Suprapubic skin (tissue), 4 donors: ENCODE measurements at places on chromosomes 5 and 9. TPM values are rescaled to one million over a fixed set of nuclear protein-coding genes. Genes with fewer than 3 reads are reported as not detected.

PCDHB6 gene
- not detected for total RNA-seq

PCDHGA10 gene
- 23.6 TPM for total RNA-seq

DNA sequence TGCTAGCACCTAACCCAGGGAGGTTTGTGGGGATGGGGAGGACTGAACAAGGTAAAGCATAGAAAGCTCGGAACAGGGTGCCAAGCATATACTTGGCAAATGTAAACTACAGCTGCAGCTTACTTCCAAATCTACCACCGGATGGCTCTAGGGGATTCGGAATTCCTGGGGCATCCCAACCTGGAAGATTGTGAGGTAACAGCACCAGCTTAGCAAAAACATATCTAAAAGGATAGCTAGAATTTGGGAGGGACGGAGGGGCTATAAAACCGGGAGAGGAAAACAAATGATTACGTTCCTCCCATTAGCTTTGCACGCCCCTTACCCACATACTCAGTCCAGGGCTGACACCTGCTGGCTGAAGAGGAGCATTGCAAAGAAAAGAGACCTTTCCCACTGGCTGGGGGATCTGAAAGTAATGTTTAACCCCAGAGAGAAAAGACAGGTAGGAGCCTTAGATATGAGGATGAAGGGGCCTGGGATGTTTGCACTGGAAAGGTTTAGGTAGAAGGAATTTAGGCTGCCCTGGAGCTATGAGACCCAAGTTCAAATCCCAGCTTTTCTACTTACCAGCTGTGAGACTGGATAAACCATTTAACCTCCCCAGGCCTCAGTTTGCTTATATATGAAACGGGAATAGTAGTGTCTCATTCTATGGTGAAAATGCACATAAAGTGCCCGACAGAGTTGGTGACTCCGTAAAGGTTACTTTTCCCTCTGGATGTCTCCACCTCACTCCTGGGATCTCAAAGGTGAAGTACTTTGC lies 73.6 kb downstream of the FAM114A2 start:
- no peak for DNase-seq

GRCh38 chr9:128824911-128825310 lies 4.7 kb downstream of the SPOUT1 start:
- DNase-seq, result no peak

DNA sequence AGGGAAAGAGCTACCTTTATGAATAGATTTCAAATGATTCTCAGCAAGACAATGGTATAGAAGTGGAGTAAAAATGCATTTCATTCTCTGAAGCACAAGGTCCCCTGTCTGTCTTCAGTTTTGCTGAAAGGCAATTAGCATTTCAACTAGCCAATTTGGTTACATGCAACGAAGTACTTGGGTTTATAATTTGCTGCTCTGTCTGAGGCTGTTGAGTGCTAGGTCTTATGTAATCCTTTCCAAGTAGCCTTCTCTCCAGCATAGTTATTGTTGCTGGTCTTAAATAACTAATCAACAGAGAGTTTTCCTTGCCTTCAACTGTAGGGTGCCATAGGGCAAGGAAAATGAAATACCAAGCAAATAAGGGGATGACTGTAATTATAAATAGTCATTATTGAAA lies 4.5 kb downstream of the ADGRV1 start:
- no peak for DNase-seq

- no peak for DNase-seq
Measured at GRCh38 chr9:111961575-111961974, 65.0 kb downstream of the UGCG start.

DNA sequence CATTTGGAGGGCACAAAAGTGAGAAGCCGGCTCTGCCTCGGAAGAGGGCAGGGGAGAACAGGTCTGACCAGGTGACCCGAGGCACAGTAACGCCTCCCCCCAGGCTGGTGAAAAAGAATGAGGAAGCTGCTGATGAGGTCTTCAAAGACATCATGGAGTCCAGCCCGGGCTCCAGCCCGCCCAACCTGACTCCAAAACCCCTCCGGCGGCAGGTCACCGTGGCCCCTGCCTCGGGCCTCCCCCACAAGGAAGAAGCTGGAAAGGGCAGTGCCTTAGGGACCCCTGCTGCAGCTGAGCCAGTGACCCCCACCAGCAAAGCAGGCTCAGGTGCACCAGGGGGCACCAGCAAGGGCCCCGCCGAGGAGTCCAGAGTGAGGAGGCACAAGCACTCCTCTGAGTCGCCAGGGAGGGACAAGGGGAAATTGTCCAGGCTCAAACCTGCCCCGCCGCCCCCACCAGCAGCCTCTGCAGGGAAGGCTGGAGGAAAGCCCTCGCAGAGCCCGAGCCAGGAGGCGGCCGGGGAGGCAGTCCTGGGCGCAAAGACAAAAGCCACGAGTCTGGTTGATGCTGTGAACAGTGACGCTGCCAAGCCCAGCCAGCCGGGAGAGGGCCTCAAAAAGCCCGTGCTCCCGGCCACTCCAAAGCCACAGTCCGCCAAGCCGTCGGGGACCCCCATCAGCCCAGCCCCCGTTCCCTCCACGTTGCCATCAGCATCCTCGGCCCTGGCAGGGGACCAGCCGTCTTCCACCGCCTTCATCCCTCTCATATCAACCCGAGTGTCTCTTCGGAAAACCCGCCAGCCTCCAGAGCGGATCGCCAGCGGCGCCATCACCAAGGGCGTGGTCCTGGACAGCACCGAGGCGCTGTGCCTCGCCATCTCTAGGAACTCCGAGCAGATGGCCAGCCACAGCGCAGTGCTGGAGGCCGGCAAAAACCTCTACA lies 11.8 kb downstream of the QRFP start:
- no peak for DNase-seq

GRCh38 chr5:126482591-126482990 lies 59.4 kb downstream of the GRAMD2B start:
- DNase-seq, result no peak

GRCh38 chr5:111855356-111855755 lies 98.4 kb upstream of the NREP start:
- no peak for DNase-seq

DNA sequence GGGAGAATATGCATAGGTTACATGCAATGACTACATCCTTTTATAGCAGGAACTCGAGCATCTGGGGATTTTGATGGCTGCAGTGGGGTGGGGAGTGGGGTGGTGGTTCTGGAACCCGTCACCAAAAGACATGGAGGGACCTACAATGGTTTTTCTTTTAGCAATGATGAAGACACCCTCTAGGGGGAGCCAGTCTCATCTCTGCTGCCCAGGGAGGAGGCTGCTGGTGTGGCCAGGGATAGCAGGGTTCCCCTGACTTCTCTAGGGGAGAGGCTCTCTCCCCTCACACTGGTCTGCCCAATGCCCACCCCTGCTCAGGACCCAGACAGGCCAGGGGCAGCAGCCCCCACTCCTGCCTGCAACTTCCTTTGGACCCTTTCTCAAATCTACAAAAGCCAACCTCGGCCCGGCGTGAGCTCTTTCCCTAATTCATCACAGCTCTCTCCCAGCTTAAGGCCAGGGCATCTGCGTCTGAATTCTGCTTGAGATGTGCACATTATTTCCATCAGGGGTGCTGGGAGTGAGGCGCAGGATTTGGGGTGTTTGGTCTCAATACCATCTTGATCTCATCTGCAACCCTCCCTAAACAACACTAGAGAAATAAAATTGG lies 73.6 kb upstream of the RETREG1 start:
- no peak for DNase-seq

DNA sequence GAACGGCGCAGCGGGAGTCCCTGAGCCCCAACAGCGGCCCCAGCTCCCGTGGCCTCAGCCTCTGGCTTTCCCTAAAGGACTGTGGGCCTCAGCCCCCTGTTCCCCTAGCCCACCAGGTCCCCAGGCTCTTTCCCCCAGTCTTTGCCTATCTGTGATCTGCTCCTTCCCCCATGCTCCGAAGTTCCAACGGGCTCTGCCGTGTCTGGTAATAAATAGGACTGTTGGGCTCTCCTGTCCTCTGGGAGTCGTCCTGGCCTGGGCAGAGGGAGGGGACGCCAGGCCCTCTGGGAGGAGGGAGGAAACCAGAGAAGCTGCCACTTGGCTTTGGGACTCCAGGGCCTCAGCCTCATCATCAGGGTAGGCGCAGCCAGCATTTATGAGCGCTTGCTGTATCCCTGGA lies 28.1 kb downstream of the ADGRD2 start:
- DNase-seq, result no peak

GRCh38 chr5:127878174-127878750 lies 175.1 kb downstream of the CCDC192 start:
- DNase-seq, result no peak

- DNase-seq, result no peak
Measured at GRCh38 chr5:172919525-172920446, 39.4 kb upstream of the RPL26L1 start.

GRCh38 chr9:13823026-13823425 lies 490.9 kb downstream of the NFIB start:
- DNase-seq, result no peak
